ENCODE measurements at places on chromosomes 12 and 14. TPM values are rescaled to one million over a fixed set of nuclear protein-coding genes. Genes with fewer than 3 reads are reported as not detected.

The NID2 gene
- 0.36 TPM for total RNA-seq

The ISM2 gene
- total RNA-seq = 2.6 TPM

The RFX4 gene
- total RNA-seq = not detected

The GON7 gene
- total RNA-seq = 9.5 TPM

The CRIP1 gene
- total RNA-seq = 1,056 TPM

The IL31 gene
- total RNA-seq = not detected

The GLIPR1 gene
- total RNA-seq = 11.5 TPM

The ETFBKMT gene
- total RNA-seq = 1.5 TPM

The LMNTD1 gene
- total RNA-seq = 0.13 TPM

The KRT78 gene
- not detected for total RNA-seq

The KTN1 gene
- total RNA-seq = 310 TPM

The KRT73 gene
- total RNA-seq = not detected

The C12orf42 gene
- total RNA-seq = not detected

The KLRG1 gene
- 0.69 TPM for total RNA-seq

The HOXC13 gene
- 93.5 TPM for total RNA-seq

The HRK gene
- total RNA-seq = 0.44 TPM

The CFAP73 gene
- total RNA-seq = 0.10 TPM

The THAP2 gene
- total RNA-seq = 3.7 TPM

The WASHC3 gene
- total RNA-seq = 21.5 TPM

The DPY19L2 gene
- 6.6 TPM for total RNA-seq

The CIDEB gene
- total RNA-seq = 0.18 TPM

The RNASE1 gene
- 0.69 TPM for total RNA-seq

The BCL11B gene
- total RNA-seq = 0.23 TPM

The ADAM20 gene
- 0.31 TPM for total RNA-seq

The PRPH gene
- 0.39 TPM for total RNA-seq

The KLRC1 gene
- total RNA-seq = not detected

The GDF3 gene
- not detected for total RNA-seq

The ACOT6 gene
- total RNA-seq = not detected

The CLSTN3 gene
- 5.9 TPM for total RNA-seq

The DHRS2 gene
- total RNA-seq = 1.0 TPM

The LUM gene
- 0.23 TPM for total RNA-seq

The CAPZA3 gene
- not detected for total RNA-seq

The SLC15A5 gene
- not detected for total RNA-seq

The ANO4 gene
- total RNA-seq = not detected

The ZNF385A gene
- 5.9 TPM for total RNA-seq

The FAM222A gene
- total RNA-seq = 12.8 TPM

The FAM90A1 gene
- total RNA-seq = not detected

The TPPP2 gene
- not detected for total RNA-seq

The C14orf132 gene
- total RNA-seq = 23.0 TPM

The SYCP3 gene
- total RNA-seq = not detected

The PLEKHG7 gene
- total RNA-seq = not detected

The TMTC1 gene
- total RNA-seq = 0.28 TPM

The MYF5 gene
- total RNA-seq = not detected

The BMAL2 gene
- 43.9 TPM for total RNA-seq

The STAT6 gene
- 52.3 TPM for total RNA-seq

The PIWIL1 gene
- not detected for total RNA-seq

The TMTC2 gene
- total RNA-seq = 5.7 TPM

The KRT83 gene
- 0.28 TPM for total RNA-seq

The PRH2 gene
- not detected for total RNA-seq
